Caki2 (cell line): ENCODE measurements at places on chromosomes 4 and X.

GRCh38 chr4:42720533-42720932 is 63.6 kb upstream of the ATP8A1 start:
- DNase-seq = no peak

DNA sequence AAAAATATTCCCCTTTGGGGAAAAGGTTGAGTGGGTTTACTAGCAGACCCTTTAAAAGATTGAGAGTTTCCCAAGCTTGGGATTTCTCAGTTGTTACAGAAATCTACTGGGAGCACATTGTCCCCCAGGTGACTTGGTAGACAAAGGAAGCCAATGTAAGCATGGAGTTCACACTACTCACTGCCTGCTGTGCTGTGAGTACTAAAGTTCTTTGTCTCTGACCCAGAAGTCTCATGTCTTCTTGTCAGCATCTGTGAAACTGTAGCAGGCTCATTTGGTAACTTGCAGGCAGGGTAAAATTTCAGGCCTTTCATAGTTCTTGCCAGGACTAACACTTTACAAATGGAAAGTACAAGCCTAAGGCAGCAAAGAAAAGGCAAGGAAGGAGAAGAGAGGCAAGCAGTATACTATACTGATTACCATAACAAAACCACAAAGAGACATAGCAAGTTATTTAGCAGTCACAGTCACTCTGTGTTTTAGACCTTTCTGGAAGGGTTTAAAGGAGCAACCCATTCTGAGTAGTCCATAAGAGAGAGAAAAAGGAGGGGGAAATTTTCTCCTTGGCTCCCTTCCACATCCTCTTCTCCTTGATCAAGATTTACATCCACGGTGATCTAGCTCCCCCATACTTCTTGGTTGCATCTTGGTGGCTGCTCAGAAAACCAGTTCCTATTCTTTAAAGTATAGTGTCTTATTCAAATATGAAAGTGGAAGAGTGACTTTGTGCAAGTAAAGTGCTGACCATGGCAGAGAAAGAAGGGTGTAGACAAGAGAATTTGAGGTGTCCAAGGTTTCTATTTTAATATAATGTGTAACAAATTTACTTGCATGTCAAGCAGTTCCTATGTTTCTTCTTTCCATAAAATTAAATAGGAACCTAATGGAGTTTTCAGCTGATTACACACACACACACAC is 160.0 kb upstream of the PDE5A start:
- no peak for DNase-seq

- DNase-seq = no peak
Measured at GRCh38 chrX:149707147-149707901, 4.5 kb upstream of the MAGEA11 start.

DNA sequence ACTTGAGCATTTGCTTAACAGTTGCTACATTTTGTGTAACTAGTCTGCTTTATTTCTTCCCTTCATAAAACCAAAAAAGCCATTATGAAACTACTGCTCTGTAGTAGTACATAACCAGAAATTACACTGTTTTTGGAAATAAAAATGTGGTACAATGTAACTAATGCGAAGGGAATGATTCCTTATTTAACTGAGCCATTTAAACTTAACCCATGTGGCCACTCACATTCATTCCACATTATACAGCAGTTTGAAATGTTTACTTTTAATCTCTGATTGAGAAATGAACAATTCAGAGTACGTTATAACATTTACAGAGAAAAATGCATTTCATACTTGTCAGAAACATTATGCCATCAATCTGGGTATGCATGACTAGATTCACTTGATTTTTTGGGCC is 94.2 kb downstream of the NYX start:
- no peak for DNase-seq

GRCh38 chr4:152352622-152353116 is 183.2 kb downstream of the FBXW7 start:
- DNase-seq = peak; percentile 86

- DNase-seq = no peak
Measured at GRCh38 chrX:47862680-47863079, 26.0 kb downstream of the ZNF81 start.

DNA sequence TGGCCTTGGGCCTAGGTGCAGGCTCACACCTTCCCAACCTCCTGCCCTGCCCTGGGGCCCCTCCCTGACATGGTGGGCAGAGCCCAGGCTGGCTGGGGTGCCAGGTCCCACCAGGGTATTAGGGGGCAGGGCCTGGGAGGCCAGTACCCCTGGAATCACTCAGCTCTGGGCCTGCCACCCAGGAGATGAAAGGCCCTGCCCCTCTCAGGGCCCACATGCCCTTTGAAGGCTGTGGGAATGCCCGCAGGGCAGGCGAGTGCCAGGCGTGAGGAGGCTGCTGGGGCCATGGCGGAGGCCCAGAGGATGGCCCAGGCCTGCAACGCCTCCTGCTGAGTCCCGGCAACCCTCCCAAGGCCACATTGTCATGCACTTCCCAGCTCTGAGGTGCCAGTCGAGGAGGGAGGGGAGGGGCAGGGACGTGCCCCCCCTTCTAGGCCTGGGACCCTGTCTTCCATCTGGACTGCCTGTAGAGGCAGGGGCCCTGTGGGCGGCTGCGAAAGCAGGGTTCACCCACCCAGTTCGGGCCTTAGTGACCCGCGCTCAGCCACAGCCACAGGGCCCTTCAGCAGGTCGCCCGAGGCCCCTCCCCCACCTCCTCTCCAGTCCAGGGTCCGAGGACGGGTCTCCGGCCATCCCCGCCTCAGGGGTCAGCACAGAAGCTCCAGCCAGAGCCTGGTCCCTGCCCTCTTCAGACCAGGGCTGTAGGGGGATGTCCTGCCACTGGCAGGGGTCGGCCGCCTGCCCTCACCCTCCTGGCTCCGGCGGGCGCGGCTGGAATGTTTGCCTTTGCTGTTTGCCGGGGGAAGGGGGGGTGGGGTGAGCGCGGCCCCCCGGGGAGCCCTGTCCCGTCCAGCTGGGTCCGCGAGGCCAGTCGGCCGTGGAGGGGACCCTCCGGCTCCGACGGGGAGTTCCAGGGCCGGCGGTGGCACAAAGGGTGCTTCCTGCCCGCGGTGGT is 26.7 kb upstream of the FGFR3 start:
- DNase-seq = peak; percentile 18

DNA sequence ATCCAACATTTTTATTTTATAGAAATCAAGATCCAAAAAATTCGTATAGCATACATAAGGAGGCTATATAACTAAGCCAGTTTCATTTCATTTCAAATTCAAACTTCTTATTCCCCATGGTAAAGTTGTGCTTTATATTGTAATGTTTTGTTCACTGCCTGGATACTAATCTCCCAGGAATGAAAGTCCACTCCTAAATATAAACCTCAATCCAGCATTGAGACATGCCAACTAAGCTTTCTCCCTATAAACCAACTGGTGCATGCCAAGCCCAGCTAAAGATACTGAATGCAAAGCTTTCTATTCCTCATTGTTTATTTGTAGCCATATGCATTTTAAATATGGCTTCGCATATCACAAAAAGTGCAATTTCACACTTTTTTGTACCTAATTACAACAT is 63.8 kb upstream of the INPP4B start:
- no peak for DNase-seq

DNA sequence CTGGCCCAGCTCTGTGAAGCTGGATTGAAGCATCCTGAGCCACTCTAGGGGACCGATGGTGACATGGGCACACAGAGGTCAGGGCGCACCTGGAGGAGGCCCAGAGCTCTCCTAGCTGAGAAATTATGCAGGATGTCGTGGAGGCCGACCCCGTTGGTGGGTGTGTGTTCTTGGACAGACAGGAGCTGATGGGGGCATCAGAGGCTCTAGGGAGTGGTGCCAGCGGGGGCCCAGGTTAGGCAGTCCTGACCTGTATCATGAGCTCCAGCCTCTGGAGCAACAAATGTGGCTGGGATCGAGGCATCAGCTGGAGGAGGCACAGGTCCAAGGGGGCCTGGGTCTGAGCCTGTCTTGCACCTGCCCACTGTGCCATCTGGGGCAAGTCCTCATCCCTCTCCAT is 124.6 kb upstream of the PSAPL1 start:
- DNase-seq = no peak

DNA sequence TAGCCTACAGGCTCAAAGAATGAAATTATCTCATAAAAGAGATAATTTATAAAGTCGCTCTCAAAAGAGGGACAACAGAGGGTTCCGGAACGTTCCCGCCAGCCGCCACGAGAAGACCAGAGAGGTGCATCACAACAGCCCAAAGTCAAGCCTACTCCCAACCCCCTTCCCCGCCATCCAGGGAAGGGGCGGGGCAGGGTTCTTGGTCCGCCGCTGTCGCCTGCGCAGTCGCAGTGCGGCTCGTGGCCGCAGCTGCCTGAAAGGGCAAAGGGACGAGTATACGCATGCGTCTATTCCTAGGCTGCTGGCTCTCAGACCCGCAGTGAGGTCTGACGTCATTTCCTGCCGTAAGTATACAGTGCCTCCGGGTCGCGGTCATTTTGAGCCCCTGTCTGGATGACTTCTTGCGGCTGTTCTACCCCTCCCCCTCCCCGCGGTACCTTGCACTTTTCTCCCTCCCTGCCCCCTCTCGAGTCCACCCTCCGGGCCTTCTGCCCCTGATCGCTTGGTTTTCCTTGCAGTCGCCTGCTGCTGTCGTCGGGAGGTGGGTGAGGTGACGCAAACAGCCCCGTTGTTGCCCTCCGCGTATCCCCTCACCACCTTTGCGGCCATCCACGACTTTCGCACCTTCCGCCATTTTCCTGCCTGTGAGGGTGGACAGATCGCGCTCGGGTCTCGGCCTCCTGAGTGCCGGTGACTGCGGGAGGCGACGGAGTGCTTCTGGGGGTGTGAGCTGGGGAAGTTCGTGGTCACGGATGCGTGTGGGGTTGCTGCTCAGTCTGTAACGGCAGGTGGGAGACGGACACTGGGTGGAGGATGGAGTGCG is at the start of gene OCIAD1:
Gene OCIAD1, plus strand, starts transcription at position 383 of the 826 bp plus-strand sequence. CDS start 1,537 bp downstream, outside the sequence.
- DNase-seq = peak; percentile 94

DNA sequence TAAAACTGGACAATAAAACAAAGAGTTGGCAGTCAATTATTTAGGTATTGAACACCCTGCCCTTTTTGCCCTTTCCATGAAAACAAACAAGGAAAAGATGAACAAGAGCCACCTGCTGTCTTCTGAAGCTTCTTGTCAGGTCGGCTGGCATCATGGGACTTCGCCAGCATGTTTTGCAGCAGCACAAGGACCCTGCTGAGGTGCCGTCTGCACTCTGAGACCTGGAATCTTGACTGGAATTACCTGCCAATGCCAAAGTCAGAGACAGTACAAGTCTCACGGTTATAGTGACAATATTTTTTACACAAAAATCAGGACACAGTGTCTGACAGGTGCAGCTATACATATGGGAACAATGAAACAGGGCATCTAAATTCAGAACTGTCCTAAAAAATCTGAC is 284.5 kb downstream of the GASK1B start:
- DNase-seq = no peak

- no peak for DNase-seq
Measured at GRCh38 chr4:76028350-76028765, 5.1 kb upstream of the CXCL10 start.

DNA sequence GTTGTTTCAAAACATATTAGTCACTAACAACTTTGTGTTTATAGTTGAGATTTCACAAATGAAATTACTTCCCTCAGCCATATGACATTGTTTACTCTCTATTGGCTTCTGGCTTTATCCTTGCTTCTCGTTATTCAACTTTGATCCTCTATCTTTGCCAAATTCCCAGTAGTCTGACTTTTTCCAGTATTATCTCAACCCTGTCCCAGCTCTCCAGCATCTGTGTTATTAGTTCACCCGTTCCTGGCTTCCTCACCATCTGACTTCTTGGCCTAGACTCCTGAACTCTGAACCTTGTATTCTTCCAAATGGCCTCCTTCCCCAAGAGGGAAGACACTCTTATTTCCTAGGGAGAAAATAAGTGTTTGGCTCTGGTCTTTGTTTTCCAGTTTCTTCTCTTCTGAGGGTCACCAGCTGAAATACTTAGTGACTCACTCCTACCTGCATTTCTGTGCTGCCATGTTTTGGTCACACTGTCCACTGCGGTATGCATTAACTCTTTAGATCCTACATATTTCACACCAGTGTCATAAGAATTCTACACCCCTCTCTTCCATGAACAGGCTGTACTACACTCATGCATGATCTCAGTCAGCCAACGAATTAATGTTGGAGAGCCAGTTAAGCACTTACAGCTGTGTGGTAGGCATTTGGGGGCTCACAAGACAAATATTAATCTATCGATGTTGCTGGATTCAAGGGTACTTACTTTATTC is 17.0 kb upstream of the ARHGAP24 start:
- DNase-seq = no peak
